ENCODE measurements at places on chromosomes 1 and 21.

DNA sequence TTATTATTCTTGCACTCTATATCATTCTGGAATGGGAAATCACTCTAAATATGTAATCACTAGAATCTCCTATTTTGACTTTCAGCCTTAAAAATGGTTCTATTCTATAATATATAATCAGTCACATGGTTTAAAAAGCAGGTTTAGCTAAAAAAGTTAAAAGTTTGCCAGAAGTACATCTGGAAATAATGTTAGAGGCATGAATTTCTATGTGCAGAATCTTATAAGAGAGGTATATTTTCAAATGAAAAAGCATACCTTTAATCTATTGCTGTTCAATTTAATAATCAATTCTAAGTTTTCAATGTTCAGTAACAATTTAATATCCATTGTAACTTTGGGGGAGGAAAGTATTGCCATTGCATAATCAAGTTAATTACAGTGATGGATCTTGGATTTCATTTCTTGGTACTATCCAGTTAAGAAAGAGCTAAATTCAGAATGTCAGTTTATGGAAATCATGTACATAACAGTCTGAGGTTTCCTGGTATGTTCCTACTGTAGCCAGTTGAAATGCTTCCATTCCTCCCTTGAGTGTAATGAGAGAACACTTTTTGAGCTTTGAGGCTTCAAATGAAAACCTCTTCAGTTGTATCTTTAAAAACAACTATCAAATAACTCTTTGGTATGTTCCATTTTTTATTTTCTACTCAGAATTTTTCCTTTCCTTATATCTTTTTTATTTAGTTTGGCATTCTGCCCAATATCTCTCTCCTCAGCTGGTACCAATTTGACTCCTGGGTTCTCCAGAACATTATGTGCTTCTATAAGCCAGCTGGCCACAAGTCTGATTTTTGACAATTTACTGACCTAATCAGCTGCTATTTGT is 175.7 kb upstream of the COL11A1 start:
- peak; percentile 80 for DNase-seq

- no peak for DNase-seq
Measured at GRCh38 chr1:204634260-204634910, 51.2 kb downstream of the LRRN2 start.

DNA sequence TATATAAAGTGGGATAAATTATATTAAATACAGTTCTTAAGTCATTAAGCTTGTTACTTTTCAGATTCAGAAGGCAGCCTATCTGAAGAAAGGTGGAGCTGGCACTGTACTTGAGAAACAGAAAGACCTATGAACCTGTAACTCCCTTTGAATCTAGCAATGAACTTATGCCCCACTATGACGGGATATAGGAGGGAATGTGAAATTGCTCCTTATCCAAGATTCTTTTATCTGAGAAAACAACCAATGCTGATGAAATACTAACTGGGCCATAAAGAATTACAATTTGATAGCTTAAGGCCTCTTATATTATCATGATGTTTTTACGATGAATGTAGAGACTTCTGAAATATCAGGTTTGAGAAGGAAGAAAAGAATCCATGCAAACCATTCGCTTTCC is 50.1 kb downstream of the ATP1B1 start:
- no peak for DNase-seq

DNA sequence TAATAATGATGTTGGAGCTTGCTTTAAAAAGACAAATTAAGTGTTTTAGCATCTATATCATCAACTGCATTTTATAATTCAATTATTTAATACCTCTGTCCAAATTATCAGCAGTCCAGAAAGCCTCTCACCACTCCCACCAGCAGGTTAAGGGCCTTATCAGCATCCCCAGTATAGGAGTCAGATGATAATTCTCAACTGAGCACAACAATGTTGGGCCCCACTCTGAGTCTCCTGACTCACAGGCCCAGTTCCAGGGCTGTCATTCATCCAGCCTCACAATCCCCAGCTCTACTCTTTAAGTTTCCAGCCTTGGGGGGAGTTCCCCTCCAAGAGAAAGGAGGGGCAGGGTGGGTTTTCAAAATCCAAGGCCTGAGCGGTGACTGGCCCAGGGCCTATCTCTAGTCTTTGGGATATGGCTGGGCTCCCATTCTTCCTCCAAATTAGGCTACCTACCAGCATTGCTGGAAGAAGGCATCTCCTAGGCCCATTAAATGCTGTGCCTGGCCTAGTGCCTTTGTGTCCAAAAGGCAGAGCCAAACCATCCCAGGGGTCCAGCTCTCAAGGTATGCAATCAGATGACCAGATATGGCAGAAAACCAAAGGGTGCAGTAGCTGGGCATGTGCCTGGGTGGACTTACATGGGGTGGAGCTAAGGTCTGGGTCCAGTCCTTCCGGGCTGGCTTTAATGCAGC is 134.1 kb downstream of the GLUL start:
- no peak for DNase-seq

DNA sequence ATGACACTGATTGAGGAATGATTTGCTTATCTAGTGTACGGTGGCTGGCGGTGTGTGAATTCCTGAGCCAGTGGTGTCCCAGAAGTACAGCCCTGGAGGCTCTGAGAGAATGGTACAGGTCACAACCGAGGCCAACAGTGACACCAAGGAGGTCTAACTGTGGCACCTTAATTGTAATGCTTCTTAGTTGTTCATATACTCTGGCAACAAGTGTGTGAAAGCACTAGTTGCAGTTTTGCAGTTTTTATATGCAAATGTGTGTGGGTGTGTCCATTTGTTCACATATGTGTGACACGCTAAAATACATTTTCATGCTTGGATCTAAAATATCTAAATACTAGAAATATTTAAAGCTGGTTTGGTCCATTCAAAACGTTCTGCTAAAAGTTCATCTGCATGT is 185.3 kb upstream of the FMN2 start:
- DNase-seq: no peak

All from smooth muscle cell of the brain vasculature (primary cell).